ENCODE measurements at places on chromosomes 4 and X.

DNA sequence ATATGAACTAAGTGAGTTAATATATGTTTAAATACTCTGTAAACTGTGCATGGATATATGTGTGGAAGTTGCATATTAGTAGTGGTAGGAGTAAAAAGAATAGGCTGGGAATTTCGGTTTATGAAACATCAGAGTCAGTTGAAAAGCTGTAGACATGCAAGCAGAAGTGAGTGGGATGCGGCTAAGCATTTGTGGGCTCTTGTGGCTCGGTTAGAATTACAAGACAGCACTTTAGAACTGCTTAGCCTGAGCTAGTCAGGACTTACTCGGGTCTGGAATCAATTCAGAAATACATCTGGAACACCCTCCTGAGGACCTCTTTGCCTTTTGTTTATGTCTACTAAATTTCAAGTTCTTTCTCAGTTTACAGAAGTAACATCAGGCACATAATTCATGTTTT lies 93.6 kb downstream of the AFF2 start:
- no peak for DNase-seq

DNA sequence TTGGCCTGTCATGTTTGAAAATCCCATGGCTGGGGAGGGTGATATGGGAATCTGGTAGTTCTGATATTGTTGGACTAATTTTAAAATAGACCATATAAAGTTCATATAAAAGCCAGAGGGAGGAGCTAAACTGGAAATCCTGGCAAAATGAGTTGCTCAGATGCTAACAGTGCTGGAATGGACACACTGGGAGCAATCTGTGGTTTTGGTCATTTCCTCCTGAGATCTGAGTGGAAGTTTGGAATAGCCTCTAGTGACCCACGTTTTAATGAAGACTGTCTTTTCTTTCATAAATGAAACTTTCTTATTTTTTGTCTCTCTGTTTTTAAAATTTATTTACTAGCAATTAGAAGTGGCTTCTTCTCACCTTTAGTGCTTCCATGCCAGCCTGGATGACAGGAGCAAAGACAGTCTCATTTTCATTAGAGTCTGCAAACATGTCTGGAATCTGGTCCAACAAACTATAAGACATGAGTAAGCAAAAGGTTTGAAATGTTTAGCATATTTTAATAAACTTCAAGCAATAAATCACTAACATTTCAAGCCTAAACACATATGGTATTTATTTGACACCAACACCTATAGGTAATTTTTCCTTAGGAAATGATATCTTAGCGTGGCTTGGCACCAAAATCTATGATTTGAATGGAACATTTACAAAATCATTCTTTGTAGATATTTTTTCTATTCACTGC lies 66.6 kb downstream of the METTL14 start:
- no peak for DNase-seq

- DNase-seq: no peak
Measured at GRCh38 chr4:53019485-53020382, 157.6 kb downstream of the RASL11B start.

GRCh38 chrX:36898301-36898700 lies 109.9 kb upstream of the FAM47C start:
- no peak for DNase-seq

DNA sequence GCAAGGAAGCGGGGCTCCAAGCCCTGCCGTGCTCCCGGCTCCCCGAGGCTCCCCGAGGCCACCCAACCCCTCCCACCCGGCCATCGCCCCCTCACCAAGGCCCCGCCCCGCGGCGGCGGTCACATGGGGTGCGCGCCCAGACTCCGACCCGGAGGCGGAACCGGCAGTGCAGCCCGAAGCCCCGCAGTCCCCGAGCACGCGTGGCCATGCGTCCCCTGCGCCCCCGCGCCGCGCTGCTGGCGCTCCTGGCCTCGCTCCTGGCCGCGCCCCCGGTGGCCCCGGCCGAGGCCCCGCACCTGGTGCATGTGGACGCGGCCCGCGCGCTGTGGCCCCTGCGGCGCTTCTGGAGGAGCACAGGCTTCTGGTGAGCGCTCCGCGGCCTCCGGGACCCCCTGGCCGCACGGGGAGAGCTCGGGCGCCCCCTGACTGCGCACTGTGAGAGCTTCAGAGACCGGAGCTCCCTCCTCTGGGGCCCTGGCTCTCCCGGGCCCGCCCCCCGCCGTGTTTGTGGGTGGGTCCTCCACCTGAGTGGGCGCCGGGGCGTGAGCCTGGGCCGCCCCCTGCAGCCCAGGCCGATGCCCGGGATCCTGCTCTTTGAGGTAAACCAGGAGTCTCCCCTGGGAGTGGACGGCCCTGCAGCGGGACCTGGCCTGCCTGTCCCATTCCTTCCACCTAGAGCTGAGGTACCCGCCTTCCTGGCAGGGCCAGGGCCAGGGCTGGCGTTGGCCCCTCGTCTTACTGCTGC lies at the start of gene IDUA:
Gene IDUA, plus strand, starts transcription at position 166 of the 745 bp plus-strand sequence. Its CDS starts 41 bp downstream, at position 207.
- peak; percentile 79 for DNase-seq

- DNase-seq: no peak
Measured at GRCh38 chr4:108877821-108878220, 115.0 kb upstream of the ETNPPL start.

GRCh38 chr4:110514889-110515479 lies 39.0 kb downstream of the ENPEP start:
- DNase-seq: no peak

- no peak for DNase-seq
Measured at GRCh38 chr4:123506011-123506695, 109.6 kb downstream of the SPRY1 start.

GRCh38 chr4:2607822-2608221 lies 71.4 kb downstream of the FAM193A start:
- DNase-seq: no peak

Measured in anterior cingulate cortex (tissue), 58 donors.